Stimulated activated CD8-positive, alpha-beta memory T cell treated with anti-CD3 and anti-CD28 coated beads, Interleukin-4, amount 100 ng/mL, for 24 hours (primary cell): ENCODE measurements at places on chromosomes 6 and 20.

GRCh38 chr20:4682682-4683081, 39.0 kb upstream of the PRND start:
- DNase-seq, result no peak

DNA sequence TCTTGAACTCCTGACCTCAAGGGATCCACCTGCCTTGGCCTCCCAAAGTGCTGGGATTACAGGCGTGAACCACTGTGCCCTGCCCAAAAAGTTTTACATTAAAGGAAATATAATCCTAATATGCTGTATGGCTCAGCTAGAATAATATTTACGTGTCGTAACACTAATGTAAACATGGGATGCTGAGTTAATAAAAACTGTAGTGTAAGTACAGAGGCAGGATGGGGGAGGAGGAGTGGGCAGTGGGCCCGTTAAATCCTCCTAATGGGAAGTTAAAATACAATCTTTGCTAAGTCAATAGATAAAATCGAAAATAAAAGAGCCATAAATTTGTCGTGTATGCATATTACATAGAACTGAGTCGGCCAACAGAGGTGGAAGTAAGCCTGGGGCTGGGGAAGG, 12.1 kb upstream of the IP6K3 start:
- no peak for DNase-seq

- DNase-seq, result no peak
Measured at GRCh38 chr6:128848212-128848935, 34.6 kb upstream of the LAMA2 start.

- DNase-seq, result no peak
Measured at GRCh38 chr20:62363920-62364851, 2.9 kb downstream of the LAMA5 start.

DNA sequence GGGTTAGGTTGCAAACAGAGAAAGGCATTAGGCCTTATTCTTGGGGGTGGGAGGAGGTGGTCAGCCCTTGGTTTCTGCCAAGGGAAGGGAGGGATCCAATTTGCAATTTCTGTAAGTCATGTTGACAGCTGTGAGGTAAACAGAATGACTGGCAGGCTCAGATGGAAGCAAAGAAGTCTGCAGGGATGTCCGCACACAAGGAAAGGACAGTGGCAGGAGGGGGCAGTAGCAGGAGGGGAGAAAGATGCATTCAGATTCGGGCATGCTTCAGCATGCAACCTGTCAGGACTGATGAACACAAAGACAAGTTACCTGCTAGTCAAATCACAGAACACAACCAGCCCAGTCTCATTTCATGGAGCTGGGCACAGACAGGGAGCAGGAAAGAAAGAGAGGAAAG, 217.9 kb upstream of the FOXA2 start:
- no peak for DNase-seq

DNA sequence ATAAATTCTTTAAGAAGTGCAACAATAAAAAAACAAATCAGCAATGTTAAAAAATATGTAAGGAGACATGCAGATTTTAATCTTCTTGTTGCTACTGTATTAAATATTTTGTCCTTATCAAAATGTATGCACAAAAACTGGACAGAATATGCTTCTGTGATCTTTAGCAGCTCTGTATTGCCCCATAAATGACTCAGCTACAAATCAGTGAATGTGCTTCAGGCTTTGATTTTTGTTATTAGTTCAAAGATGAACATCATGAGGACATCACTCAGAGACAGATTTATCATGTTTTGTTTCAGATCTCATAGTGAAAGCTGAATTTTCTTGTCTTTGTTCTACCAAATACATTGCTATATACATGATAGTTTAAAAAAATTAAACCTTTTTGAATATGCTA, 312.4 kb downstream of the GRIK2 start:
- no peak for DNase-seq

- peak; percentile 37 for DNase-seq
Measured at GRCh38 chr6:28838289-28838633, 85.5 kb downstream of the TRIM27 start.

DNA sequence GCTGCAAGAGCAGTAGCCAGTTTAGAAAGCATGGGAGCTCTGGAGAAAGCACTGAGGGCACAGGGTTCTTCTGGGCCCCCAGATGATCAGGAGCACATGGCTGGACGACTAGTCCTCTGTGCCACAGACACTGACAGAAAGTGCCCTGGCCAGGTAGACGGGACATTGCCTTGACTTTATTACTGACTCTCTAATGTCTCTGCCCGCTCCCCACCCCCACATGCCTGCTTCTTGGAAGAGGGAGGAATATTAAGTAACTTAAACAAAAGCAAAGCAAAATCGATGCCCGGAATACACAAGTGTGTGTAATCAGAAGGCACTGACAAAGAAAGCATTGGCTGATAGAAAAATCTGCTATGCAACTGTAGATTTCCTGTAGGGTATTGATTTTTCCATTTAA, 99.3 kb downstream of the SOBP start:
- no peak for DNase-seq

DNA sequence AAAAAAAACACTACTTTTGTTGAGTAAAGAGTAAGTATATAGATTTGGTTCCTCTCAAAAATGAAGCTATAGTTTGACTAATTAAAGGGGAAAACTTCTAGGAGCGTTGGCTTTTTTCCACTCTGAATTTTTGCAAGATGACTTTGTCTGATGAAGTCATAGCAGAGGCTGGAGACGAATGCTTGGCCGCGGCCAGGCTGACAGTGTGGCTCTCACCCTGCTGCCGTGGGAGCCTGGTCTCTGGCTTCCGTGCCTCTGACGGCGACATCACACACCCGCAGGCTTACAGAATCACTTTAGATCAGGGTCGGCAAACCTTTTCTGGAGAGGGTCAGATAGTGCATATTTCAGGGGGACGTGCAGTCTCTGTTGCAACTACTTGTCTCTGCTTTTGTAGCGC, 145.0 kb downstream of the PHACTR3 start:
- no peak for DNase-seq

DNA sequence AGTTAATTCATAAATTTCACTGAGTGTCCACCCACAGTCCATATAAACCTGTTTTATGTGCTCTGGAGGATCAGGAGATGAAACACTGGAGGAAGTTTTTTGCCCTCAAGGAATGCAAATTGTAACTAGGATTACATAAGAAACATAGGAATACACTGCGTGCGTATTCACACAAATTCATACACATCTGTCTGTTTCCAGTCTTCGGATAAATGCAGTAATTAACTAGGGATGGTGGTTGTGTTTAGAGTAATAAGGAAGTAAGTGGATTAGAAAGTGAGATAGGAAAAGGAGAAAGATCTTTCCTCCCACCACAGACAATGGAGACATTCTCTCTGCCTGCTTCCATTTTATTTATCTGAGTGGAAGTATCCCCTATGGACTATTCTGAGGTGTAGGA, 35.7 kb upstream of the POPDC3 start:
- no peak for DNase-seq

- no peak for DNase-seq
Measured at GRCh38 chr6:13404228-13404891, 76.0 kb upstream of the TBC1D7 start.

DNA sequence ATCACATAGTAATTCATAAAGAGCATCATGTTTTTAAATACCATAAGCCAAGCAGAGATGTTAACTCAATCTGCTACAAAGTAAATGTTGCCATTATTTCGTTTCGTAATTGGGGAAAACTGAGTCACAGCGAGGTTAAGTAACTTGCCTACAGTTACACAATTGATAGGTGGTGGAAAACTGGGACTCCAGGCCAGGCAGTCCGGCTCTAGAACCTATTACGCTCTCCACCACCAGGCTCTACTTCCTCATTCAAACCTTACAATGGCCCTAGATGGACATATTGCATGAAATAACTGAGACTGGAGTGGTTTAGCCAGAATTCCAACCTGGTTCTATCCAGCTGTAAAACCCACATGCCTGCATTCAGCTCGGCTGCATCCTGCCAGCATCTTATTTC, 58.2 kb downstream of the LINC00237 start:
- DNase-seq, result no peak

DNA sequence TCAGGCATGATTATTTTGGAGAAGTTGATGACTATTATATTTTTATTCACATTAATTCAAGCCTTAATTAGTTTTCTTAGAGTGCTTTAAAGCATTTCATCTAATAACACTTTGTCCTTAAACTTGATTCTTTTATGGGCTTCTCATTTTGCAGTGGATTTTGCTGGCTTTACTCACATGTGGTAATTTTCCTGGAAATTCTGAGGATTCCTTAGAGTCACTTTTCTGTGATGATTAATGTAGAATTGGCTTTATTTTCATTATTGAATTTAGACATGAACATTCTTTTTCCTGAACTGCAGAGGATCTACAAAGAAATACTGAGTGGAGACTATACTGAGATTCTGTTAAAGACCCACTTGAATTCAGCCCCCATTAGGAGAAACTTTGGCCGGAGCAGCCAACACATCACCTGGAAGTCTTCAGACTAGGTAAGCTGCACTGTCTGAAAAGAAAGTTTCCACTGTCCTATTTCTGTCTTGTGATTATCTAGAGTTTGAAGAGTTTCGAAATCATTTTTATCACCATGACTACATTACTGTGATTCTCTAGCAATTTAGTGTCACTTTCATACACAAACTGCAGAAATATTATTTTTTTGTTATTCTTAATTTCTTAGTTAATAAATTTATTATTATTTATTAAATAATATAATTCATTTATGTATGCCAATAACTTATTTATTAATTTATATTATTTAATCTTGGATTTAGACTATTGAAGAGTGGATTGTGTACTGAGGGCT, 1.9 kb downstream of the RFPL4B start:
- no peak for DNase-seq

- no peak for DNase-seq
Measured at GRCh38 chr6:144384427-144384826, 99.3 kb downstream of the UTRN start.

DNA sequence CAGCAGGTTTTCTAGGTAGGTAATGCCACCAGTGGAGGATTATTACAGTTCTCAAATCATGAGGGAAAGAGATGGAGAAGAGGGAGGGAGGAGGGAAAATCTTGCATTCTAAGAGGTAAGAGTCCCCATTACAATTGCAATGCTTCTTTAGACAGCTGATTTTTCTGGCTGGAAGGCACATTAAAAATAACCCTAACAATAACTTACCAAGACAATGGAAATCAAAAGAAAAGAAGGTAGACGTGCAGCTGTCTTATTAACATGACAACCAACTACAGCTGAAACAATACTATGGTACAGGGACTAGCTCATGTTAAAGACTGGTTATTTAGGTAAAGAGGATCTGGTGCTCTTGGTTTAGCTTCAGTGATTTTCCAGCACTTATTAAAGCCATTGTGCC, 24.6 kb downstream of the MCUR1 start:
- DNase-seq, result no peak

GRCh38 chr6:99026135-99026534, 78.4 kb upstream of the FBXL4 start:
- DNase-seq, result no peak

DNA sequence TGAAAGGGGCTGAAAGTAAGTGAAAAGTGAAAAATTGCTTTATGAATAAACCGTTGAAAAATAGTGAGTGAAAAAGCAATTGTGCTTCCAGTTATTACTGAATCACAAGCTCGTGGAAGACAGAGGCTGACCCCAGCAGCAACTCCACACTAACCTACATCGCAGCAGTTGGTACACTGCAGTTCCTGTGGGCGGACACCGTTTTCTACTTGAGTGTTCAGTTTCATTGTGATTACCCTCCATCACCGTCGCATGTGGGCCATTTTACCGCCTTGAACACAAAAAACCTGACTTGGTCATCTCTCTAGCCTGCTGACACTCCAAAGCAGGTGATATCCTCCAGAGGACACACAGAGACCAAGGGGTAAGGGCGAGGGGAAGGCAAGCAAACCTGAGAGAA, 28.4 kb downstream of the PRDM1 start:
- peak; percentile 52 for DNase-seq

DNA sequence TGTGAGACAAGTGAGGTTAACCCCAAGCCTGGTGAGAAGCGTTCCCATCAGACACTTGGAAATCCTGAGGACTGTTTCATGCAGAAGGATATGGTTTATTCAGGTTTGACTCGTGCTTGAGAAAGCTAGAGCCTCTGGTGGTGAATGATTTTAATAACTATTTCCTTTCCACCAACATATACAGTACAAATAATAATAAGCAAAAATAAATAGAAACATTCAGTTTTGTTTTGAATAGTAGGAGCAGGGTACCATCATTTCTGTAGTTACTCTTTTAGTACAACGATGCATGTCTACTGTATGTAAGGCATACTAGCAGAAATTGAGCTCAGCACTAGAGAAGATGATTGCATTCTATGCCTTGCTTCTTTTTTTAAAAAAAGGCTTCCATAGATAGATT, 33.5 kb downstream of the PLG start:
- no peak for DNase-seq

- DNase-seq, result no peak
Measured at GRCh38 chr20:49210101-49210756, 9.0 kb upstream of the DDX27 start.

- DNase-seq, result no peak
Measured at GRCh38 chr6:106334646-106335448, 9.3 kb upstream of the ATG5 start.

DNA sequence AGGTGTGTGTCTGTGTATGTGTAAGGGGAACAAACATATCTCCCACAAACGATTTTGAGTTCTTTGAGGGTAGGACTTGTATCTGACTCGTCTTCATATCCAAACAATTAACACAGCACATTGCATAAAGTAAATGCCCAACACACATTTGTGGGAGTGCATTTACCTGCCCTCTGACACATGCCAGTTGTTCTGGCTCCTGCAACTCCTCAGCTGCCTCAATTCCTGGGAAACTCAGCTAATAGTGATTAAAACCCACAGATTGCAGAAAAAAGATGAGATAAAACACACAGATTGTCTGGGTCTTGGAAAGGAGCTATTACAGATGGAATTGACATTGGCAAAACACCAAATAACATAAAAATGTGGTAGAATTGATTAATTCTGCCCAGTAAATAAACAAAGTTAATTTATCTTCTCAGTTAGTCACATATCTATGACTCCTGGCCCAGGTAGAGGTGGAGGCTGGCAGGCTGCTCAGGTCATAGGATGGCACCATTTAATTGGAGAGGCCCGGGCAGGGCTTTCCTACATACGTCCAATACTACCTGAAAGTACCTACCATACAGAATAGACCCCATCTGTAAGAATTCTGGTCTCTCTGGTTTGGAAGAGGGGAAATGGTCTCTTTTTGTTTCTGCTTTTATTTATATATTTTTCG, 71.5 kb upstream of the IFNGR1 start:
- no peak for DNase-seq

GRCh38 chr20:20743511-20744169, 31.2 kb upstream of the RALGAPA2 start:
- DNase-seq, result no peak

- no peak for DNase-seq
Measured at GRCh38 chr6:142597836-142598235, 296.0 kb downstream of the ADGRG6 start.

DNA sequence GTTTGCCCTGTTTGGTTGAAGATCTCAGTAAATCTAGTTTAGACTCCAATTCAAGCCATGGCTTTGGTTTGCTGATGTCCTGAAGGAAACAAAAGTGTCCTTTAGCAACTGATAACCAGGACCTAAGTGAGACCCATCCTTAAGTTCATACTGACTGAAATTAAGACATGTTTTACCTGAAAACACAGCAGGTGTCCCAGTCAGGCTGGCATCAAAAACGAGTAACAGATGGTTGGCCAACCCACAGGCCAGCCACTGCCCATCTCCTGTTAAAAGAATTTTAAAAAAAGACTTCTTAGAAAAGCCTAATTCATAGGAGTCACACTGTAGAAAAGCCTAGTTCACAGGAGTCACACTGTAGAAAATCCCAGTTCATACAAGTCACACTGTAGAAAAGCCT, 58.3 kb downstream of the WDR27 start:
- DNase-seq, result no peak

- no peak for DNase-seq
Measured at GRCh38 chr6:45148711-45149341, 179.3 kb upstream of the RUNX2 start.
